Mesothelial cell of epicardium (in vitro differentiated cells): ENCODE measurements at places on chromosomes 5 and 9.

DNA sequence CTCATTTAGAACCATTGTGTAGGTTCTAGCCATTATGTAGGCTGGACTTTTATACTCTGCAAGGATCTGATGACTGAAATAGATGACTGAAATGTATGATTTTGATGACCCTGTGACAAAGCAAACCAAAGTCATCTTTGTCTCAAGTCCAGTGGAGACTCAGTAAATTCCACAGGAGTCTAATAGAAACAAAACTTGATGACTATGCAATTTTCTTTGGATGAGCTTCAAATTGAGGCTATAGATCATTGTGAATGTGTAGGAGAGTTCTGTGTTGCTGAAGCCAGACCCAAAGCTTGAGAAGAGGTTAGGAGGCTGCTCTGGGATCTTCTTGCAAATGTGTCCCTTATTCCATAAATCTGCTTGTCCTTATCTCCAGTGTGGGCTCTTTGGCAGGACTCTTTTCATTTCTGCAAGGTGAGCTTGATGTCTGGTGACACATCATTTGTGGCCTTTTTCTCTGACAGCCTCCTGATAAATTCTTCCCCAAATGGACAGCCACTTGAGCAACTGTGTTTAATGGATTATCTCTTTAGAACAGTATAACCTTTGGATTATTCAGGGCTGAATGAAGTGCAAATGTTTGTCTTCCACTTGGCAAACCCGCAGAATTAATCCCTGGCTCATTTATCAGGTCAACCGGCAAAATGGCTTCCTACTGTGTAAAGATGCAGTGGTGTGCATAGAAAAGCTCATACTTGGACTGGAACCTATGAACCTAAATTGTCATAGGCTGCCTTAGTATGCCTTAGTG is 235.1 kb upstream of the ANKH start:
- H3K36me3 ChIP-seq = no peaks in the 10 kb centered on the region
- peaks cover 9% of the 10 kb centered on the region for H3K4me1 ChIP-seq
- no peak for DNase-seq
- peaks cover 4% of the 10 kb centered on the region for H3K27me3 ChIP-seq

DNA sequence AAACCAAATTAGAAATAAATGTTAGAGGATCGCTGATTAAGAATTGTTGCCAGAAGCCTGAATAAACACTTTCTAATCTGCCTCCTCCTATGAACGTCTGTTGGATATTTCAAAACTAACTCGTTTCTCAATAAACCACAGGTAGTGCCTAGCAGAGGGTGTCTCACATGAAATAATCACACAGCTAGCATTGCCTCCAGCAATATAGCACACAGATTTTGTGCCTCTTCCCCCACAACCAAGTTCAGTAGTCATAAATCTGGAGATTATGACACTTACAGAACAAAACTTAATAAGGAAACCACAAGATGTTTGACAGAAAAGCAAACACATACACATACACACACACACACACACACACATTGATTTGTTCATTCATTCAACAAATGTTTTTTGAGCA is 173.2 kb upstream of the CDH10 start:
- H3K4me1 ChIP-seq = no peaks in the 10 kb centered on the region
- no peak for DNase-seq
- H3K4me3 ChIP-seq = no peak overlapping the region
- no peak overlapping the region for H3K27ac ChIP-seq
- no peaks in the 10 kb centered on the region for H3K27me3 ChIP-seq
- no peaks in the 10 kb centered on the region for H3K36me3 ChIP-seq

GRCh38 chr5:169062690-169063089 is 238.2 kb downstream of the SLIT3 start:
- no peaks in the 10 kb centered on the region for H3K36me3 ChIP-seq
- H3K27ac ChIP-seq = no peak overlapping the region
- H3K4me1 ChIP-seq = peaks cover 49% of the 10 kb centered on the region
- DNase-seq = no peak
- no peaks in the 10 kb centered on the region for H3K27me3 ChIP-seq

GRCh38 chr5:176144508-176144907 is 93.7 kb upstream of the SIMC1 start:
- H3K4me1 ChIP-seq = no peaks in the 10 kb centered on the region
- H3K36me3 ChIP-seq = no peaks in the 10 kb centered on the region
- no peak overlapping the region for H3K27ac ChIP-seq
- peaks cover 80% of the 10 kb centered on the region for H3K27me3 ChIP-seq

DNA sequence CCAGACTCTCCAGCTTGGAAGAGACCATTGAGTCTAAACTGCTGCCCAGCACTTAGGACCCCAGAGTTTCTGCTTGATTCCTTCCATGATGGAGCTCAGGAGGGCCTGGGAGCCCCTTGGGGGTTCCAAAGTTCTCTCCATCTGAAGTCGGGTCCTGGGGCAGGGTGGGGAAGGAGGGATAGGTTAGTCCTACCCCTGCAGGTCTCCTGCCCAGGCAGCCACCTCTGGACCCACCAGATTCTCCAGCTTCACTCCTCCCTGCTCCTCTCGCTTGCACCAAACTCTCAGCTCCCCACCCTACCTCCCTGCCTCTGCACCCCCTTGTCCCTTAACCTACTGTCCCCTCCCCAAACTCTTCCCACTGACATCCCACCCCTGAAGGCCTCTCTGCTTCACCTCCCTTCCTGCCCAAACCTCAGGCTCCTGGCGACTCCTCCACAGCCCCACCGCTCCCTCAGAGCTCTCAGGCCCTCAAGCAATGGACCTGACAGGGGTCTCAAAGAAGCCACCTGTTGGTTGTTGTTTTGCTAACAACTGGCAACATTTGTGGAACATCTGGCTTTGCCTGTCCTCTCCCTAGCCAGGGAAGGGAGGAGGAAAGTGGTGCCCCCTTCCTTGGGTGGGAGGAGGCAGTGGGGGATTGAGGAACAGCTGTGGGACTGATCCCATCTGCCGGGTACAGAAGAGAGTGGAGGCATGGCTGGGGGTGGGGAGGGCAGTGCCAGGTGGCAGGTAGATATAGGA is 137.5 kb downstream of the RGS3 start:
- H3K36me3 ChIP-seq = peaks cover 5% of the 10 kb centered on the region
- no peak overlapping the region for H3K4me3 ChIP-seq
- H3K4me1 ChIP-seq = peaks cover 37% of the 10 kb centered on the region
- no peak for DNase-seq

GRCh38 chr9:92737216-92737606 is 27.4 kb downstream of the BICD2 start:
- H3K36me3 ChIP-seq = peaks cover 3% of the 10 kb centered on the region
- no peak overlapping the region for H3K27ac ChIP-seq
- H3K4me3 ChIP-seq = no peak overlapping the region
- peaks cover 30% of the 10 kb centered on the region for H3K4me1 ChIP-seq

GRCh38 chr5:43121913-43122484 is 1.3 kb downstream of the ZNF131 start:
- peak overlapping the region; percentile 90 for H3K4me3 ChIP-seq
- peaks cover 18% of the 10 kb centered on the region for H3K36me3 ChIP-seq
- no peaks in the 10 kb centered on the region for H3K27me3 ChIP-seq
- H3K27ac ChIP-seq = peak overlapping the region; percentile 98

DNA sequence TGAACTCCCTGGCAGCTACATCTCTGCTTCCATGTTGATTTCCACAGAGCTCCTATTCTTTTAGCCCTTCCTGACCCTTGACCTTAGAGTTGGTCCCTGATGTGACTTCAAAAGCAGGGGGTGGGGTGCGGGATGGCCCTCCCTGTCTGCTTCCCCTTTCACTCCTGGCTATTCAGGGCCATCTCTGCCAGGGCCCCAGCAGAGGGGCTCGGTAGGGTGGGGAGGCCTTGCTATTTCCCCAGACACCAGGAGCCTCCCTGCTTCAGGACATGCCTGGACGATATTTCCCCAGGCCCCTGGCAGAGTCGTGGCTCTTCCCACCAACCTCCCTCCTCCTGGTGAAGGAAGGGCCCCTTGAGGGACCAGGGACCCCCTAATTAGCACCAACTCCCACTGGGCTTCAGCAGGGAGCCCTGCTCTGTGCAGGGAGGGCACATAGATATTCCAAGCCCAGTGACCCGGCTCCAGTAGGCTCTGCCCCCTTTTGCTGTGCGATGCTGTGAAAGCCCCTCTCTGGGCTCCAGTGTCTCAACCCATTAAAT is 17.3 kb downstream of the CORO2A start:
- no peak overlapping the region for H3K4me3 ChIP-seq
- H3K27me3 ChIP-seq = no peaks in the 10 kb centered on the region

DNA sequence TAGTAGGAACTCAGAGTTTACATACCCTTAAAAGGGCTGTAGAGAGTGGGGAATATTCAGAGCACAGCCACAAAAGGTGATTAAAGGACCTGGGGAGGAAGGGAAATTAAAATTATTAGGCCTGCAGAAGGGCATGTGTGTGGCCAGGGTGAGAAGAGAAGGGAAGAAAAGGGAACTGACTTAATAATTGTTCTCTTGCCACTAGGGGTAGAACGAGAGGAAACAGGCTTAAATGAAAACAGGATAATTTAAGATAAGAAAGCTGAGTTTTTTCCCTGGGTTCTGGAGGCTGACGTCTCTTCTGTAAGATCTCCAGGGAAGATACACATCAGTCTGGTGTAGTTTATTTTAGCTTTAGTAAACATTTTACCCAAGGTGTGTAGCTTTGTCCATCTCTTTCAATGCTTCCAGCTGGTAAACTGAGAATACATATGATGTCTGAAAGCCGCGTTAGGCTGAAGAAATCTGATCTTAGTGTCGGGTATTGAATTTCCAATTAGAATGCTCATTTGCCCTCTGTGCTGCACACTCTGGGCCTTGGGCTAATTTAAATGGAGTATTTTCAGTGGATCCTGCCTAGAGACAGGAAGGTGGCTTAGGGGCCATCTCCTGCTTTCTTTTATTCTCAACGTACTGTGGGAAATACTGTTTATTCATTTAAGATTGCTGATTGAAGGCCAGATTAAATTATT is 416.8 kb downstream of the TMEM38B start:
- H3K27me3 ChIP-seq = no peaks in the 10 kb centered on the region
- H3K27ac ChIP-seq = peak overlapping the region; percentile 27
- no peak for DNase-seq

GRCh38 chr9:7094052-7094451 is 336.3 kb downstream of the KDM4C start:
- no peaks in the 10 kb centered on the region for H3K36me3 ChIP-seq
- H3K27ac ChIP-seq = no peak overlapping the region
- H3K4me3 ChIP-seq = no peak overlapping the region
- no peaks in the 10 kb centered on the region for H3K27me3 ChIP-seq
- peaks cover 10% of the 10 kb centered on the region for H3K4me1 ChIP-seq

GRCh38 chr5:175246889-175247520 is 197.0 kb downstream of the DRD1 start:
- no peaks in the 10 kb centered on the region for H3K36me3 ChIP-seq
- H3K27ac ChIP-seq = peak overlapping the region; percentile 12
- peaks cover 7% of the 10 kb centered on the region for H3K4me1 ChIP-seq
- H3K4me3 ChIP-seq = no peak overlapping the region
- no peak for DNase-seq

- DNase-seq = no peak
- H3K27ac ChIP-seq = no peak overlapping the region
- peaks cover 12% of the 10 kb centered on the region for H3K4me1 ChIP-seq
- H3K27me3 ChIP-seq = no peaks in the 10 kb centered on the region
- no peaks in the 10 kb centered on the region for H3K36me3 ChIP-seq
These were observed 307.8 kb upstream of the ARRDC3 start for GRCh38 chr5:91690921-91691320.

GRCh38 chr9:31325778-31326177 is 1058.7 kb upstream of the ACO1 start:
- H3K4me1 ChIP-seq = no peaks in the 10 kb centered on the region
- H3K4me3 ChIP-seq = no peak overlapping the region

GRCh38 chr5:34790069-34790468 is 48.9 kb upstream of the TTC23L start:
- H3K27me3 ChIP-seq = no peaks in the 10 kb centered on the region
- no peak for DNase-seq
- H3K4me3 ChIP-seq = no peak overlapping the region
- H3K27ac ChIP-seq = peak overlapping the region; percentile 35
- H3K4me1 ChIP-seq = no peaks in the 10 kb centered on the region
